T-helper 17 cell (primary cell): ENCODE measurements at places on chromosomes 4 and X.

DNA sequence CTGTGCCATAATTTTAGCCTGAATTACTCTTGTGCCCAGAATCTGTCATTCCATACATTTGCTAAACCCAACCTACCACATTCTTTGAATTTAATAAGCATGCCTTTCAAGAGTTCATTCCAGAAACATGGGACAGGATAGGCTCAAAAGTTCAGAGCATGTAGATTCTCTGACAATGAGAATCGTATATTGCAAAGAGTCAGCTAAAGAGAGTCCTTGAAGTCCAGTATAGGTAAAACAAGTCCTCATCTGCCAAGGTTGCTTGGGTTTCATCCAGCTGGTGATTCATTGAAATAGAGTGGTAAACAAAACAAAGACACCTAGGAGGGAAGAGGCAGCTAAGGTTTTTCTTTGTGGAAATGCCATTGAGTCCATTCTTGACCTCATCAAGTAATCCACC lies 249.3 kb upstream of the DIPK2B start:
- peaks cover 5% of the 10 kb centered on the region for H3K27me3 ChIP-seq
- H3K4me3 ChIP-seq, result no peak overlapping the region
- DNase-seq, result no peak
- no peaks in the 10 kb centered on the region for H3K4me1 ChIP-seq
- H3K36me3 ChIP-seq, result no peaks in the 10 kb centered on the region
- H3K27ac ChIP-seq, result no peak overlapping the region

DNA sequence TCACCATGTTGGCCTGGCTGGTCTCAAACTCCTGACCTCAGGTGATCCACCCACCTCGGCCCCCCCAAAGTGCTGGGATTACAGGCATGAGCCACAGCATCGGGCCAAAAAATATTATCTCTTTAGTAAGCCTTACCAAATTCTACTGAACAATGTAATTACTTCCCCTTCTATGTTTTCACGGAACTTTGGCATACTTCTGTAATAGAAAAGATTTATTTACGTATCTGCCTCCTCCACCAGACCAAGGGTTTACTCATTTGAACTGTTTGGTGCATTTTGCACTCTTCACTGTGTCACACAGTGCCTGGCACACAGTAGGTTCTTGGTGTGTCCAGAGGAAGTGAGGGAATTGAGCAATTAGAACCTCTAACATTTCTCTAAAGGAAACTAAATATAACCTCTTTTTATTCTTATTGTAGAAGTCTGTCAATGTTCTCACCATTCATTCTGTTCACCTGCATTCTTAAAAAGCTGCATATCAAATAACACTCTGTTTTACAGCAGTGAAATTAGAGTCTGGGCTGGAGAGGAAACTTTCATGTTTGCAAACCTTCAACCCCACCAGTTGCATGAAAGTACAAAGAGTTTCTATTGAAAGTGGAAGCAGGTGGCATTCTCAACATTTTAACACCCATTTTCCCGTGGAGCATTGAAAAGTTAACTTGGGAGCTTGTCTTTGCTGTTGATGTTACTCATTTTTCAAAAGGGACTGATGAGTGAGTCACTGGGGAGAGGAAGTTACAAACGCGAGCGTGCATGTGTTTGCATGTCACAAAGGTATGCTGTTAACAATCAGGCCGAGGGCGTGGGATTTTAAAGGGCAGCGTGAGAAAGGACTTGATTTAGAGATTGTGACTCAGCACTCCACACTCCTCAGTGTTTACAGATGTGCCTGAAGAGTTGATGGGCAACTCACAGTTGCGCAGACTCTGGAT lies 314.1 kb downstream of the STK32B start:
- no peak overlapping the region for H3K4me3 ChIP-seq
- no peaks in the 10 kb centered on the region for H3K4me1 ChIP-seq
- no peaks in the 10 kb centered on the region for H3K27me3 ChIP-seq
- no peaks in the 10 kb centered on the region for H3K36me3 ChIP-seq
- H3K27ac ChIP-seq, result no peak overlapping the region

- no peak overlapping the region for H3K4me3 ChIP-seq
- no peaks in the 10 kb centered on the region for H3K27me3 ChIP-seq
- H3K27ac ChIP-seq, result no peak overlapping the region
- H3K36me3 ChIP-seq, result no peaks in the 10 kb centered on the region
These were observed 10.4 kb upstream of the PGAM4 start for GRCh38 chrX:77979870-77980269.

GRCh38 chr4:101279377-101279871 lies 67.9 kb downstream of the PPP3CA start:
- H3K4me1 ChIP-seq, result peaks cover 50% of the 10 kb centered on the region
- no peaks in the 10 kb centered on the region for H3K27me3 ChIP-seq
- no peak overlapping the region for H3K4me3 ChIP-seq
- peaks cover 6% of the 10 kb centered on the region for H3K36me3 ChIP-seq

GRCh38 chr4:155972098-155972497 lies 18.4 kb upstream of the CTSO start:
- H3K4me1 ChIP-seq, result no peaks in the 10 kb centered on the region
- H3K4me3 ChIP-seq, result no peak overlapping the region
- H3K36me3 ChIP-seq, result no peaks in the 10 kb centered on the region
- H3K27ac ChIP-seq, result no peak overlapping the region

- DNase-seq, result no peak
- H3K27me3 ChIP-seq, result peaks cover 7% of the 10 kb centered on the region
- H3K4me3 ChIP-seq, result no peak overlapping the region
- H3K4me1 ChIP-seq, result no peaks in the 10 kb centered on the region
These were observed 81.5 kb downstream of the NHS start for GRCh38 chrX:17456526-17456925.

DNA sequence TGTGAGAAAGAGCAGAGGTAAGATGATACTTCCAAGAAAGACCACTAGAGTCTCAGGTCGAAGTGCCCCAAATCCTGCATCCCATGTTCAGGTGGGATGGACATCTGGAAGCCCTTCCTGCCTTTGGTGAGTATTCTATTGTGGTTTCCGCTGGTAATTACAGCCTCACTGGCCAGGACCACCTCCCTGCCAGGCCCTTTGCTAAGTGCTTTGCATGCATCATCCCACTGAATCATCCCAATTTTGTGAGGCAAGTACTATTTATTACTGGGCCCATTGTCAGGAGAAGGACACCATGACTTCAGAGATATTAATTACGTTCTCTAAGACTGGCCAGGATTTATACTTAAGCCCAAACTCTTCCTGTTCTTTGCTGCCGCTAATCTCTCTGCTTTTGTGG lies 10.7 kb upstream of the PASD1 start:
- no peak for DNase-seq
- peaks cover 4% of the 10 kb centered on the region for H3K27me3 ChIP-seq
- no peaks in the 10 kb centered on the region for H3K36me3 ChIP-seq
- H3K27ac ChIP-seq, result no peak overlapping the region
- no peak overlapping the region for H3K4me3 ChIP-seq

DNA sequence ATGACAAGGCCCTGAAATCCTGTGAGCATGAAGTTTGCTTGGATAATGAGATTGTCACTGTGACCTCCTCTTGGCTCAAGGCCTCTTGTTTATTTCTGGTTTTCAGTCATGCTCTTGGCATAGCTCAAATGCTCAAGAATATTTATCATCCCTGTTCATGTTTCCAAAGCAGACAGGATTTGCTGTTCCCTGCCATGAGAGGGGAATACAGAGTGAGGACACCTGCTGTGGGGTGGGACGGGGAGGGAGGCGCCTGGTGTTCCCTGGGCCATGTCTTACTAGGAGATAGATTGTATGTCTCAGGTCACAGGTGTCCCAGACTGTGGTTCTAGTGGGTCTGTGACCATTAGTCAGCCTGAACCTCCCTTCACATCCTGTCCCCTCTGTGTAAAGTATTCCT lies 34.9 kb upstream of the SH3RF1 start:
- H3K27me3 ChIP-seq, result no peaks in the 10 kb centered on the region
- H3K4me1 ChIP-seq, result no peaks in the 10 kb centered on the region
- H3K4me3 ChIP-seq, result no peak overlapping the region
- H3K36me3 ChIP-seq, result no peaks in the 10 kb centered on the region
- DNase-seq, result no peak

DNA sequence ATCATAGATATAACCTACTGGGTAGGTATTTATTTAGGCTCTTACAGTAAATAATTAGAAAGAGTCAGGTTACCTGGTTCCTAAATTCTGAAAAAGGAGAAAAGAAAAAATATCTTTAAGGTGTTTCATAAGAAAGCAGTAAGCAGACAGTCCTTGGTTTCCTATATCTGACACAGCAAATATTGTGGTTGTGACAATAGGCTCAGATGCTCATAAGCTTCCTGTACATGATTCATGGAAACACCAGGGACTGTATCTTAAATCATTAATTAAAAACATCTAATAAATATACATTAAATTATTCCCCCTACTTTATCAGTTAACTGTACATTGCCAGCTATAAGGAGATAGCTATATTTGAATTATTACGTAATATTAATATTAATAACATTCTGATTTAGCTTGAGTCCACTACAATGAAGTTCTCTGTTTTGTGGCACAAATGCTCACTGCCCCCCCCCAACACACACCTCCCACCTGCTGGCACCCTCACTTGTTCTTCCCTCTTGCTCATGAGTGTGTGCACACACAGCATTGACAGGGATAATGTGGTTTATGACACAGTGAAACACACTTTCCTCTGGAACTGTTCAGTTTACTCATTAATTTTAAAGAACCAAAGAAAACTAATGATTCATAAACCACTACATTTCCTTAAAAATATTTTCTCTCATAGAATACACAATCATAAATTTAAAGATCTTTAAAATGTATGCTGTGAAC lies 187.4 kb downstream of the NR3C2 start:
- H3K4me3 ChIP-seq, result no peak overlapping the region
- H3K27ac ChIP-seq, result peak overlapping the region; percentile 21
- H3K27me3 ChIP-seq, result no peaks in the 10 kb centered on the region
- peaks cover 27% of the 10 kb centered on the region for H3K4me1 ChIP-seq
